ENCODE measurements at places on chromosomes 1 and 21.

DNA sequence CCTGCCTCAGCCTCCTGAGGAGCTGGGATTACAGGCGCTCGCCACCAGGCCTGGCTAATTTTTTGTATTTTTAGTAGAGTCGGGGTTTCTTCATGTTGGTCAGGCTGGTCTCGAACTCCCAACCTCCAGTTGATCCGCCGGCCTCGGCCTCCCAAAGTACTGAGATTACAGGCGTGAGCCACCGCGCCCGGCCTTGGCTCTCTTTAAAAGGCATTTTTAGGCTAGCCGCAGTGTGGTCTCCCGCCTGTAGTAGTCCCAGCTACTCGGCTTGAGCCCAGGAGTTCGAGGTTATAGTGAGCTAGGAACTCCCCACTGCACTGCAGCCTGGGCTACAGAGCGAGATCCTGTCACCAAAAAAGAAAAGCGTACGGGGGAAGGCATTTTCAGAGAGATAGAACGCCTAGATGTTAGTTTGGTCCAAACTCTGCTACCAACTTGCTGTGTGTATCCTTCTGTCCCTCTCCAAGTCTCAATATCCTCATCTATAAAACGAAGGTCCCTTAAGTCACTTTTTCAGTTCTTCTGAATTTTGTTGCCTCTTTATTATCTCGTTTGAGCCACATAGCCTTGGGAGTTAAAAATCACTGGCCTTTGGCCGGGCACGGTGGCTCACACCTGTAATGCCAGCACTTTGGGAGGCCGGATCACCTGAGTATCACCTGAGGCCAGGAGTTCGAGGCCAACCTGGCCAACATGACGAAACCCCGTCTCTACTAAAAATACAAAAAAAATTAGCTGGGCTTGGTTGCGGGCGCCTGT is 734 bp downstream of the MED18 start:
- peak; percentile 55 for DNase-seq

GRCh38 chr1:186980400-186980799 is 151.7 kb downstream of the PLA2G4A start:
- peak; percentile 45 for DNase-seq

- DNase-seq = no peak
These were observed 38.1 kb downstream of the MIGA1 start for GRCh38 chr1:77817368-77818209.

DNA sequence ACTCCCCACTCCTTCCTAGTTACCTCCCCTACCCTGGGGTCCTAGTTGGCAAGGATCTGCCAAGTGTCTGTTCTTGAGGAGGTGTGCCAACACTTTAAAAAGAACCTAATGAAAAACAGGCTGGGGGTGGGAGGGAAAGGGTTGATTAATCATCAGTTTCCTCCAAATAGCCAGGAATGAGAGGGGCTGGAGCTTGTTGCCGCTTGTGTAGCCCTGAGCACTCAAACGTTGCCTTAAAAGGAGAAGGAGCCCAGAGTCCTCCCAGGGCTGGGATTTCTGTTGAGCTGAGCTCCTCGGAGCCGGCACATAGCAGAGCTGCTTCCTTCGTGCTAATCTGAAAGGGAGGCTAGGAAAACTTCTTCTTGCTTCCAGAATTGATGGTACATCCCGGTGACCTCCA is 15.9 kb downstream of the SHISA4 start:
- DNase-seq = no peak

- DNase-seq = no peak
These were observed 165.3 kb upstream of the C1orf105 start for GRCh38 chr1:172255223-172255560.

- DNase-seq = no peak
These were observed 22.5 kb downstream of the MMEL1 start for GRCh38 chr1:2610036-2610959.

DNA sequence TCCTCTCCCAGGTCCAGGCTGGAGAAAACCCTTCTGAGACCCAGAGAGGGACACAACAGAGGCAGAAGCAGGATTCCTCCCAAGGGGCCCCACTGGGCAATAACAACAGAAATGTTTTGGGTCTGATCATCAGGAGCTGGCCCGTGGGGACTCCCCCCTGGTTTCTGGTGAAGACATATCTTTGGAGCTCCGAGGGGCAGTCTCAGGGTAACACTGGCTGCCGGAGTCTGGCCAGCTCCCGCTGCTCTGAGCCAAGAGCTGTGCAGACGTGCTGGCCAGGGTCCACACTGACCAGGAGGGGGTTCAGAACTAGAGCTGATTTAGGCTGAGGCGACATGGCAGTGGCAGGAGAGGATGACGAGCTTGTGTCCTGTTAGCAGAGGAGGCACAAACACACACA is 13.1 kb downstream of the ECE1 start:
- peak; percentile 20 for DNase-seq

DNA sequence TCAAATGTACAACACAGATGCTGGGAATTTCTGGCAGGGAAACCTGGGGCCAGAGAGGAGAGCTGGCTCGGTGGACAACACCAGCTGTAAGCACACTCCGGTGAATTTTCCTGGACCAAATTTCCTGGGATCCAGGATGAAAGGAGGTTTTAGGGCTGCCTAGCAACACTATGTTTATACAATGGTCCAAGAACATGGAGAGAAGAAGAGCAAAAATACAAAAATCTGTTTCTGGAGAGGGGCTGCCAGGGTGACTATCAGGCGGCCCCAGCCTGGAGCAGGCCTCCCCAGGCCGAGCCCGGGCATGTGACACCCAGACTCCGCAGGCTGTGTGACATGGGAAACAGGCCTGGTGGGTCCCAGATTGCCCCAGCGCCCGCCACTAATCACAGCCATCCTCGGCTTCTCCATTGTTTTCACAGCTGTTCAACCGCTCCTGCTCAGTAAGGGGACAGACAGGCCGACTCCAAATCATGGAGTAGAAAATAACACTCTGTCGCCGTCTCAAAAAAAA is 336.0 kb upstream of the NFIA start:
- DNase-seq = peak; percentile 78

DNA sequence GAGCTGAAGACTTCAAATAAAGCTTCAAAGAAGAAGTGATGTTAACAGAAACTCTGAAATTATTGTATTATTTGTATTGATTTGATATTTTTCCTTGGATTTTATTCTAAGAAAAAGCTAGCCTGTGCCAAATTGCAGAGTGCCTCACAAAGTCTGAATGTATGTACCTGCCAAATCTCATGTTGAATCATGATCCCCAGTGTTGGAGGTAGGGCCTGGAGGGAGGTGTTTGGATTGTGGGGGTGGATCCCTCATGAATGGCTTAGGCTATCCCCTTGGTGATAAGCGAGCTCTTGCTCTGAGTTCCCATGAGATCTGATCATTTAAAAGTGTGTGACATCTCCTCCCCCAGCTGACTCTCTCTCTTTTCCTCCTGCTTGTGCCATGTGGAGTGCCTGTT is 43.6 kb downstream of the ACKR1 start:
- DNase-seq = no peak

GRCh38 chr1:220681220-220681880 is 8.8 kb upstream of the C1orf115 start:
- no peak for DNase-seq

DNA sequence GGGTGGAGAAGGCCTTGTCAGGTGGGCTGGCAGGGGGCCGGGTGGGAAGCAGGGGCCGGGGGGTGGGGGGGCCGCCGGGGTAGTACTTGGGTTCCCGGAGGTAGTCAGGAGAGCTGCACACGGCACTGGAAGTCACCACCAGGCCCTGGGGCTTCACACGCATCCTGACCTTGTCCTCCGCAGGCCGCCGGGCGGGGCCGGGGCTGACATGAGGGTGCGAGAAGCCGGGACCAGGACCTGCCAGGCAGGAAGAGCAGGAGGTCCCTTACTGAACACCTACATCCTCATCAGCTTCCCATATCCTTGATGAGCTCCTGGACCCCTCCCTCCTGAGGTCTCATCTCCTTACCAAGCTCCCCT is 52.0 kb downstream of the AHDC1 start:
- no peak for DNase-seq

GRCh38 chr1:43938892-43939587 is 5.4 kb downstream of the ARTN start:
- no peak for DNase-seq

DNA sequence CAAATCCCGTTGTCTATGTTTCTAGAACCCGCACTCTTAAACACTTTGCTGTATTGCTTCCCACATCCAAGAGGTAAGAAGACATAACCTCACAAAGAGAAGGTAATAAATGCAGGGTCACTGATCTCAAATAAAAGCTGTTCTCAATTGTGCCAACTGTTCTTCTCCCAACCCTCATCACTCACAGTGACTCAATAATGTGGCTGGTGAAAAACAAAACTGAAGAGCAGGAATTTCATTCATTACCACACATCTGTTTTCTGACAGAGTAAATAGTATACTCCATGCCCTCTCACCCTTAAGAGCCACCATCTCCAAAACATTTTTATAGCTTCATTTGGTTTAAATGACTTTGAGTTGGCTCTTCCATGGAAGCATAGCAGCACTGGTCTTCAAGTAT is 6.2 kb upstream of the ERICH3 start:
- no peak for DNase-seq

GRCh38 chr1:231107600-231108326 is 54.1 kb upstream of the TRIM67 start:
- peak; percentile 57 for DNase-seq

GRCh38 chr1:156489935-156490293 is 10.7 kb downstream of the MEF2D start:
- no peak for DNase-seq

DNA sequence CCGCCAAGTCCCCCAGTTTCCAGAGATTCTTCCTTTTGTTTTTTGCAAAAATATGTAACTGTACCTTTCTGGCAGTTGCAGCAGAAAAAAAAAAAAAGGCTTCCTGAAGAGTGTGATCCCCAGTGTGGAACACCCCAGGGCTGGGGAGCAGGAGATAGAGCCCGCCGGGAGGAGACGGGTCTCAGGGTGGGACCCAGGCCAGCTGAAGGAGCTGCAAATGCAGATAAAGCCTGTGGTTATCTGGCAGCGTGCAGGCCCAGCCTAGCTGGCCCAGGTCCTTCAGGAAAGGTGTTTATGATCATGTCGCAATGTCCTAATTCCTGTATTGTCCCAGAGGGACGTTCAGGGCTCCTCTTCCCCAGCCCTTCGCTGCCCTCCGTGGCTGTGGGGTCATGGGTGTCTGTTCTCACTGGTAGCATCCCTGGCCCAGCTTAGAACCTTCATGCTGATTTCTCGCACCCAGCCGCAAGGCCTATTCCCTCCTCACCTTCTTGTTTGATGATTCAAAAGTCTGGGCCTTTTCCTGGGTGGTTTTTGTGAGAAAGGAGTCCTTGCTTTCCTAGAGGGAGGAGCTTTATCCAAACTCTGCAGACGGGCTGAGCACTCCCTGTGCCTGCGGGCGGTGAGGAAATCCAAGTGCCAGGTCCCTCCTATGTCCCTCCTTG is 26.2 kb downstream of the RNF187 start:
- no peak for DNase-seq

DNA sequence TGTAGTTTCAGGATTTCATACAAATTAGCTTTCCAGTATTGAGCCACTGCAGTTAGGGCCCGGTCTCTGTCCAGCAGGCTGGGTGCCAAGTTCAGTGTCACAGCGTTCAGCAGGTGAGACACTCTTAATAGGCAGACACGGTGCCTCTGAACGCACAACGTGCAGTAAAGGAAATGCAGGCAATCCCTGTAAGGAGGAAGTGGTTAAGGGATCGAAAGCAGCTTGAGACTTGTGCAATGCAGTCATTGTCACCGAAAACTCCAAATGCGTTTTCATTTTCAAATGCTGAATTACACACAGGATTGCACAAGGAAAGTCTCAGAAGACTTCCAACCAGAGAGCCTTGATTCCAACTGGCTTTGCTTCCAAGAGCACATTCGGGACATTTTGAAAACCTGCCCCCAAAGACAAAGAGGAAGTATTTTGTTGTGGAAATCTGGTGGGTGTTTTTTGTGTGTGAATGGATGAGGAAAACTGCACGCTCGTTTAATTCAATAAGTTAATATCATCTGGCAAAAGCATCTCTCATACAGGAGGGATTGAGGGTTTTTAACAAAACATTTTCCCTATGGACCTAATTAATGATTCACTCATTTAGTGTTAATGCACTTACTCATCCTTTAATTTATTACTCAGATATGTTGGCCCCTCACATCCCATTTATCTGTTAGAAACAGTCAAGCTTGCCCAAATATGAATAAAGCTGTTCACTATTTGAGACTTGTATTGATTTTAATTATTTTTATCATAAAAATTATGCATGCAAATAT is 61.6 kb downstream of the PTGS2 start:
- no peak for DNase-seq

DNA sequence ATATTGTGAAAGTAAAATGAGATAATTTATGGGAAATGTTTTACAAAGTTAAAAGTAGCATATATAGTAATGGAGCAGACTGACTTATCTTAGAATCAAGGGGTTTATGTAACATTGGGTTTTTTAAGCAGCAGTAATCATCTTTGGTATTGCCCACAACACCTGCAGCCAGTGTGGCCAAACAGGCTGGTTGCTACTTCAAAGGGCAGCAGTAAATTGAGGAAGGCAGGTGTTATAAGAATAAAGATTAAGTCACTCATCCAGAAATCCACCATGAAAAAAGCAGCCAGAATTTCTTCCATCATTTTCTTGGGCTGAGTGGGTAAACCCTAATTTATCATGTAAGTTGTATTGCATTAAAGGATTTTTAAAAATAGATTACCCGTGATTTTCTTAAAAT is 16.7 kb downstream of the DYNLT5 start:
- no peak for DNase-seq

GRCh38 chr1:156177919-156178654 is 15.8 kb upstream of the SLC25A44 start:
- DNase-seq = no peak

- no peak for DNase-seq
These were observed 22.8 kb downstream of the MYOM3 start for GRCh38 chr1:24089027-24089742.

- no peak for DNase-seq
These were observed 12.6 kb downstream of the TRIM11 start for GRCh38 chr1:228393811-228394570.

GRCh38 chr1:27135541-27136235 is 19.2 kb downstream of the SLC9A1 start:
- DNase-seq = no peak

- DNase-seq = no peak
These were observed 239.9 kb upstream of the TMEM51 start for GRCh38 chr1:14913482-14914177.

GRCh38 chr1:183571678-183572268 is 18.5 kb downstream of the NCF2 start:
- DNase-seq = no peak

GRCh38 chr1:73800376-73800775 is 397.6 kb downstream of the LRRIQ3 start:
- DNase-seq = no peak

GRCh38 chr1:41431490-41432350 is 52.8 kb downstream of the EDN2 start:
- DNase-seq = no peak

GRCh38 chr1:66831529-66832239 is 30.6 kb upstream of the INSL5 start:
- DNase-seq = no peak
